ENCODE measurements at places on chromosomes 16 and 17.

DNA sequence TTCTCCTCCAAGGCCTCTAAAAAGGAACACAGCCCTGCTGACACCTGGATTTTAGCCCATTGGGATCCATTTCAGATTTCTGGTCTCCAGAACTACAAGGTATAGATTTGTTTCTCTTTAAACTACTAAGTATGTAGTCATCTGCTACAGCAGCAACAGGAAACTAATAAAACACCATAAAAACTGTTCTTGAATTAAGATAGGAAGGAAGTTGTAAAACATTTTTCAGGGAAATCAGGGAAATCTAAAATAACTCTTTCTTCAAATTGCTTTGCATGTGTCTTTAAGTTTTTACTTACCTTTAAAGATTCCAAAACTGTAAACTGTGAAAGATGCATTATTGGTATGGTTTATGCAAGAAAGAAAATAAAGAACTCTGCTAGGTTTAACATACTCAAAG, 407.0 kb upstream of the TOM1L1 start:
- DNase-seq, result no peak

- peak; percentile 28 for DNase-seq
Measured at GRCh38 chr16:69711115-69711740, 15.1 kb downstream of the NQO1 start.

DNA sequence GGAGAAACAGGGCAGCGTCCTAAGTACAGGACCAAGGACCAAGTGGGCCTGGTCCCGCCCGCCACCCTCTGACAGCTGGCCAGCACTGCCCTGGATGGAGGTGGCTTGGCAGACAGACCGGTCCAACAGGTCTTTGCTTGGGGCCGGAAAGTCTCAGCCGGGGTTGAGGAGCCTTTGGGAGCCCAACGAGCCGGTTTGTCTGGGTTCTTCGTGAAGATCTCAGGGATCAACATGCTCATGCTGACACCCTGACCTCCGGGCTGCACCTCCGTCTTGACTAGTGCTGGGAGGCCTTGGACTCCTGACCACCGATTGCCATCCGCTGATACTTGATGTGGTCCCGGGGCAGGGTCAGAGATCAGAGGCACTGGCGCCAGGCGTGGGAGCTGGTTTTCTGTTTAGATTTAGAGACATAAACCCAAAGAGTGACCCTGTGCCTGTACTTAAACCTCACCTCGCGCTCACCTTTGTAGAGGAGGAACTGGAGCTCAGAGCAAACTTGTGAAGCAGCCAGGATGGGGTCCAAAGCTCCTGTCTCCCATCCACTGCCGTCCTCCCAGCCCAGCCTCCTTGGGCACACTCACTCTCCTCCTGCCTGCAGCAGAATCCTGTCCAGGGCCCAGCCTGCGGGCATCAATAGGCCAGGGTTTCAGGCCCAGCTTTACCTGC, 92.1 kb upstream of the GSE1 start:
- DNase-seq, result no peak

DNA sequence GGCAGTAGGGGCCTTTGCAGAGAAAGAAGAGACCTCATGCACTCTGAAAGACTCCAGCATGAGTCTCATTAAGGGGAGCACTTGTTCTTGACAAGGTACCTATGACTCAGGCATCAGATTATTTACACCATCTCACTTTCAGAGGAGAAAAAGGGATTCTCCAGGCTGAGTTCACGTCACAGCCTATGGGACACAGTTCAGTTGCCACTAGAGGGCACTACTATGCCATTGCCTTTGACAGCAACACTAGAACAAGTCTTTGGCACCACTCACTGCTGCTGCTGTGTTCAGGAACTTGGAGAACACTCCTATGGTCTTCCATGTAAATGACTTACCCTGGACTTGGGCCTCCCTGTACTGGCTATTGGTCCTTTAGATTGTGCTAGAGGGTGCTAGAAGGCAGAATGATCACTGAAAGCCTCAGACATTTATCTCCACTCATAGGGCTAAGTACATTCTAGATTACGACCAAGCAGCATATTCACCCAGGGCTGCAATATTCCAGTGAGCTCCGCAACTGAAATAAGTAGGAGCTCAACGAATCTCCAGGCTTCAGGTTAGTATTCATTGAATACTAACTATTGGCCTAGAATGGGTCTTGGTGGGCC, 225.1 kb upstream of the CA10 start:
- DNase-seq, result peak; percentile 12

DNA sequence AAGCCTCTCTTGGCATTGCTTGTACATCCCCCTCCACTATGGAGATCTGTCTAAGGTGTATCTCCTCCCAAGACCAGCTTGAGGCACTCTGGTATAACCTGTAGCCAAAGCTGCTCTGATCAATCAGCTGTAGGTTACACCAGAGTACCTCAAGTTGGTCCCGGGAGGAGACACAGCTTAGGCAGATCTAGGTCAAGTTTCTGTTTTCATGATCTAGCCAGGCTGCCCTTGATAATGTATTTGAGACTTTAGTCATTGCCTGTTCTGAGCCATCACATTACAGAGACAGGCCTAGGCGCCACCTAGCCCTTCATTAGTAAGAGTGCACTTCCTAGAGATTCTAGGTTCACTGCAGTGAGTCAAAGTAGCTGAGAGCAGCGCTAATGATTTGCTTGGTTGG, 31.4 kb downstream of the ASGR1 start:
- DNase-seq, result no peak

- DNase-seq, result peak; percentile 75
Measured at GRCh38 chr17:9928601-9929333, 23.7 kb upstream of the RCVRN start.

DNA sequence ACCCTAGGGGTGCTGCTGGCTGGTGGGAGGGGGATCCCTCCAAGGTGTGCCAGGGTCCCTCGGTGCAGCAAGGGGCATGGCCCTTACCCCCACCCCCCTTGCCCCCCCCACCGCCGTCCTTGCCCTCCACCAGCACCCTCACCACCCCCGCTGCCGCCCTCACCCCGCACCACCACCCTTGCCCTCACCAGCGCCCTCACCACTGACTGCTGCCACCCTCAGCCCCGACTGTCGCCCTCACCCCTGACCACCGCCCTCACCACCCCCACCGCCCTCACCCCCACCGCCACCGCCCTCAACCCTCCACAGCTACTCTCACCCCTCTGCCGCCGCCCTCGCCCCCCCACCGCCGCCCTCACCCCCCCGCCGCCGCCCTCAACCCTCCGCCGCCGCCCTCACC, 23.1 kb upstream of the ACSF3 start:
- no peak for DNase-seq

DNA sequence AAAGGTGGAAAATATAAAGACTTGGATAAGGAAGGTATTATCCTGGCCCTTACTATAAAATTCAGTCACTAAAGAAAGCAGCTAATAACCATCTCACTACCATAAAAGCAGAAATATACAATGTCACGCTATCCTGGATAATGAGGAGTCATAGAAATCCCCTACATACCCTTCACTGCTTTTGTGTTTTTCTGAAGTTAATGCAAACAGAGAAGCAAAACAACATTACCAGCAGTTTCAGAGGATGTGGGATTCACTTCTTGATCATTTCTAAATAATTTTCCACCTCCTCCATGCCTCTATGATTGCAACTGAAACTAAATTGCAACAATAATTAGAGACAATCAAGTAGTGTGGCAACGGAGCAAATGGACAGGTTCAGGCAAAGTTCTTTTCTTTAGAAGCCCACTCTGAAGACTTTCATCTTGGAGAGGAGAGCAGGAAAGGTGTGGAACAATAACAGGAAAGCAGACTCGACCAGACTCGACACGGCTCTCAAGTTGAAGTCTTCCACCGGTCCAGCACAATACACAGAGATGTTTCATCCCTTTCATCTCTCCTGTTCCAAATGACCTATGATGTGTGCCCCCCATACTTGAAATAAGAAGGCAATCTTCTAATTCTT, 10.2 kb downstream of the CYTH1 start:
- no peak for DNase-seq

DNA sequence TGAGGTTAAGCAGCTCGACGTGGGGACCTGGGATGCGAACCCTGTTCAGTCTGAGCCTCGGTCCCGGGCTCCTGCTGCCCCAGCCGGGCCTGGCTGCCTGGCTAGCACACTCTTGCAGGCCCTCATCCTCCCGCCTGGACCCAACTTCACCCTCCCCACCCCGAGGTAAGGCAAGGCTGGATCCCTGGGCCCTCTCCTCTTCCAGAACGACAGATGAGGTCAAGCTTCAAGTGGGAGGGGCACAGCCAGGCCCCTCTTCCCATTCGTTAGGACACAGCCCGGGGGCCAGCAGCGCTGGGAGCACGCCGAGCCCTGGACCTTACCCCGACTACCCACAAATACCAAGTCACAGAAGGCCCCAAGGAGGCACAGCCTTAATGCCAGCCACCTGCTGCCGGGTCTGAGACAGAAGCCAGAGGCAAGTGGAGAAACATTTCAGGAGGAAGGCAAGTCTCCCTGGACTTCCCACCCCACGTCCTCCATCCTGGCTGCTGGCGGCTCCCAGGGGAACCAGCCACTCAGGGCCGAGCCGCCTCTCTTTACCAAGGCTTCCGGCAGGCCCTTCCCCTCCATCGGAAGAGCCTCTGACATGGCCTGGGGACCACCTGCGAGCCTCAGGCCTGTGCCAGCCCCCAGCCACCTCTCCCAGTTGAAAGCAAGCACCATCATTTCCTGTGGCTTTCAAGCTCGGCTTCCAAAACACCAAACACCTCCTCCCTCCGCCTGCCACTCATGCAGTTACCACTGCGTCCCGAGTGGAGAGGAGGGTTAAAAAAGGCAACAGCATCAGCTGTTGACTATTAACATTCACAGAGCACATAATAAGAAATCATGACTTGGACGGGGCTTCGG, 59.9 kb downstream of the RPH3AL start:
- no peak for DNase-seq

- no peak for DNase-seq
Measured at GRCh38 chr17:17711641-17712162, 30.4 kb downstream of the RAI1 start.

DNA sequence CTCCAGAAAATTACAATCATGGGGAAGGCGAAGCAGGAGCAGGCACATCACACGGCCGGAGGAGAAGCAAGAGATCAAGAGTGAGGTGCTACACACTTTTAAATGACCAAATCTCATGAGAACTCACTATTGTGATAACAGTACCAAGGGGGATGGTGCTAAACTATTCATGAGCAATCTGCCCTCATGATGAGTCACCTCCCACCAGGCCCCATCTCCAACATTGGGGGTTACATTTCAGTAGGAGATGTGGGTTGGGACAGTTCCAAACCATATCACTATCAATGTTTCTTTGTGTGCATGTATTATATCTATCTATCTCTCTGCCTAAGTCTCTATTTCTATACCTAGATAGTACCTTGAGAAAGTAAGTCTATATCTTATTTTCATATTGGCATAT, 724.8 kb downstream of the CDH11 start:
- DNase-seq, result no peak

- DNase-seq, result no peak
Measured at GRCh38 chr16:79725051-79725450, 124.5 kb upstream of the MAF start.

DNA sequence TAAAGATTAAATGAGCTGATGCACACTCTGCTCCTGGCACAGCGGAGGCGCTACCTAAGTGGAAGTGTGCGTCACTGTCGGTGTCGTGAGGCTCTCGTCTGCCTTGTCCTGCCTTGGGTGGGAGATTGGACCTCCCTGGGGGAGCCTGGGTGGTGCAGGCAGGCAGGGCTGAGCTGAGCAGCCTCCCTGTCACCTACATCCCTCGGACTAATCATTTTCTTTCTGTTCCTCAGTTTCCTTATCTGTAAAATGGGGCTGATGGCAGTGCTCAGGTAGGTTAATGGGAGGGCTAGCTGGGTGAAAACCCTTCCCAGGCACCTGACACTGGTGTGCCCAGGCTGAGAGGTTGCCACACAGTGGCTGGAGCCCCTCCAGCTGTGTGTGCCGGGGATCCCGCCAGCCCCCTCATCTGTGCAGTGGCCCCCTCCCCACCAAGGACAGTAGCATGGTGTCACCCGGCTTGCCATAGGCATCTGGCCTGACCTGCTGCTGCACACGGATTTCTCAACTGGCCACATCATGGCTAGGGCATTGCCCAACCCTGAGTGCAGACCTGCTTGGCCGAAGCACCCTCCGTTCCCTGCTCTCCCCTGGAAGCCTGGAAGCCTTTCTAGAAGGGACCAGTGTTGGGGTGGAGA, 4.3 kb downstream of the ADCY7 start:
- no peak for DNase-seq

GRCh38 chr16:17203424-17203823, 267.3 kb downstream of the XYLT1 start:
- DNase-seq, result no peak

- no peak for DNase-seq
Measured at GRCh38 chr17:6815775-6816174, 15.8 kb downstream of the TEKT1 start.

GRCh38 chr16:11916524-11917285, 949 bp upstream of the GSPT1 start:
- DNase-seq, result peak; percentile 71

- DNase-seq, result no peak
Measured at GRCh38 chr16:72313903-72314302, 141.9 kb upstream of the PMFBP1 start.

- no peak for DNase-seq
Measured at GRCh38 chr17:19654896-19655295, 6.3 kb downstream of the ALDH3A2 start.

DNA sequence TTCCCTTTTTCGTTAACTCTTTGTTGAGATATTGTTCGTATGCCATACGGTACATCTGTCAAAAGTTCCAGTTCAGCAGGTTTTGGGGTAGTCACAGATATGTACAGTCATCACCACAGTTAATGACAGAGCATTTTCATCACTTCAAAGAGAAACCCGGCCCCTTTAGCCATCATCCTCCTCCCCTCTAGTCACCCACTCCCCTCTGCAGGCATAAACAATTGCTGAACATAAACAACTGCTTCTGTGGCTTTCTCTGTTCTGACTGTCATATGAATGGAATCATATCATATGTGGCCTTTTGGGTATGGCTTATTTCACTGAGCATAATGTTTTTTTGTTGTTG, 59.3 kb downstream of the RNF213 start:
- DNase-seq, result no peak

DNA sequence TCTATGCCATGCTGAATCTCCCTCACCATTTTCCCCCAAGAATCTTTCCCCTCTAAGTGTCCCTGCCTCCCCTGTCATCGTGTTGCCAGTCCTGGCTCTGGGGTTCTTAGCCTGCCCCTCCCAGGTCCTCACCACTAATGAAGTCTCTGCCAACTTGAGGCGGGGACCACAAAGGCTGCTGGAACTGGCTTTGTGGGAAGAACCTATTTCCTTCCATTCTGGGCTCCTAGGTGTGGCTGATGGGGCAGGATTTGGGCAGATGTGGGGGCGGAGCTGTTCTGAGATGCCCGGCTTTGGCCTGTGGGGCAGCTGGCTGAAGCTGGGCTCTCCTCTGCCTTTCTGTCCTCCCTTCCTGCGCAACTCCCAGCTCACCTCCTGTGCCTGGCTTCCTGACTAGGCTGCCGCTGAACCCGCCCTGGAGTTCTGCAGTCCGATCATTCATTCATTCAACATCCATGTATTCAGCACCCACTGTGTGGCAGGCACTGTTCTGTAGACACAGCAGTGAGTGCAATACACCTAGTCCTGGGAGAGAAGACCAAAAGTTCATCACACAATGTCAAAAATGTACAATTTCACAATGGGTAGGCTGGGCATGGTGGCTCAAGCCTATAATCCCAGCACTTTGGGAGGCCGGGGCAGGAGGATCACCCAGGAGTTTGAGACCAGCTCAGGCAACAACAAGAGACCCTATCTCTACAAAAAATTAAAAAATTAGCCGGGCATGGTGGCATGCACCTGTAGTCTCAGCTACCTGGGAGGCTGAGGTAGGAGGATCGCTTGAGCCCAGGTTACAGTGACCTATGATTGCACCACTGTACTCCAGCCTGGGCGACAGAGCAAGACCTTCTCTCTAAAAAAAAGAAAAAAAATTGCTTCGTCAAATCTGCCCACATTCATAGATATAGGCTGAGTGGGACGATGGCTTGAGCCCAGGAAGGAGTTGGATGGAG, 1.9 kb upstream of the SNN start:
- no peak for DNase-seq

All from GM03348 (cell line).